Heart left ventricle (tissue), 16 donors: ENCODE measurements at places on chromosomes 3 and 15. TPM values are rescaled to one million over a fixed set of nuclear protein-coding genes. Genes with fewer than 3 reads are reported as not detected.

- DNase-seq = no peak
These were observed 12.4 kb downstream of the SLCO3A1 start for GRCh38 chr15:91865950-91866349.

GRCh38 chr3:79410617-79411016, 357.2 kb downstream of the ROBO1 start:
- DNase-seq = no peak

DNA sequence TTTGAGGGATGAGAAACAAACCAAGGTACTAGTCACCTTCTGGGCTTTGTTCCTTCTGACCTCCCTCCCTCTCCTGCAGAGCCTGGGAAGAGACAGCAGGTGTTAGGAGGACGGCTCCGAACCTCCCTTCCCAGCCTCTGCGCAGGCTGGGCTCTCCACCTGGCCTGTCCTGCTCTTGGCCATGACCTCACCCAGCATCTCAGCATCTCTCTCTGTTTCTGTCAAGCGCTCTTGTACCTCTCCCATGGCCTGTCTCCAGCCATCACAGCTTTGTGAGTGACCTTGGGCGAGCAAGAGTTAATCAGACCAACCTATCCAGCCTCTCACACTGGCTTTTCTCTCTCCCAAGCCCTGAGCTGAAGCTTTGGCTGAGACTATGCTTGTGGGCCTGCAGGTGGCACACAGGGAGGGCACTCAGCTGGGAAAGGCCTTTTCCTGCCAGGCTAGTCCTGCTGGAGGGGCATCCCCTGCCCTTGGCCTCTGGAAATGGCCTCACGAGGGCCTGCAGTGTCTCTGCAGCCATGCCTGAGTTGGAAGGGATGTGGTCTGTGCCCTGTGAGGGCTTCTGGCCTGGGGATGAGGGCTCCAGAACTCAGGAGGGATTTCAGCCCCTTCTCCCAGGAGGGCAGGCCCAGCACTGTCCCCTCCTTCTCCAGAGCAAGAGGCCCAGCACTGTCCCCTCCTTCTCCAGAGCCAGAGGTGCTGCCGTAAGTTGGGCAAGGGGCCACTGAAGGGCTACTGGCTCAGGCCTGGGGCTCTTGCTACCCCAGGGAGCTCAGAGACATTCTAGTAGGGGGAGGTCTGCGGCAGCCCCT, 2.1 kb downstream of the CHST13 start:
- peak; percentile 6 for DNase-seq

Gene CFAP100
- polyA plus RNA-seq = not detected
